ENCODE measurements at places on chromosomes 7 and 10.

DNA sequence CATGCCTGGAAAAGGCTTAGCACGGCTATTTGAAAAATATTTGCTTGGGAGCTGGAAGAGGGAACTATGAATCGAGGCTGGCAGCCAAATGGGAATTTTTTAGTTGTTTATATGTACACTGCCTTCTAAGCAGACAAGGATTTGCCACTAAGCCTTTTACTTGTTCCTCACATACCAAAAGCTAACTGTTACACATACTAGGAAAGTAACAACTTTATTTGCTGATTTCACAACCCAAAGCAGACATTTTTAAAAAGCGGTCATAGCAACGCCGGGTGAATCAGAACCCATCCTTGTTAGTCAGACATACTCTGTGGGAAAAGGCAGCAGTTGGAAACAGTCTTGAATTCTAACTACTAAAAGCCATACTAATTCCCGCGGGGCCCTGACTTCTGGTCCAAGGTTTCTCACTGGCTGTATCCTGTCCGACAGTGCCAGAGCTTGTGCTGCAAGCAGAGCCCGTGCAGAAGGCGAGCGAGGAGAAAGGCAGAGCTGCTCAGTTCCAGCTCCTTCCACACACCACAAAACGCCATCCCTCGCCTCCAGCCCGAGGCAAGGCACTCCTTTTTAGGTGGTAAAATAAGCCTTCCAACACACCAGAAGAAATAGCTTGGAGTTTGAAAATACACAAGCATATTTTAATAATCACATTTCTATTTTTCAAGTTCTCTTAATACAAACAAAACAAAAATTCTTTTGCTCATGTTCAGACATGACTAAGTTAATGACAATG lies 89.2 kb downstream of the RNF216 start:
- DNase-seq = peak; percentile 68

DNA sequence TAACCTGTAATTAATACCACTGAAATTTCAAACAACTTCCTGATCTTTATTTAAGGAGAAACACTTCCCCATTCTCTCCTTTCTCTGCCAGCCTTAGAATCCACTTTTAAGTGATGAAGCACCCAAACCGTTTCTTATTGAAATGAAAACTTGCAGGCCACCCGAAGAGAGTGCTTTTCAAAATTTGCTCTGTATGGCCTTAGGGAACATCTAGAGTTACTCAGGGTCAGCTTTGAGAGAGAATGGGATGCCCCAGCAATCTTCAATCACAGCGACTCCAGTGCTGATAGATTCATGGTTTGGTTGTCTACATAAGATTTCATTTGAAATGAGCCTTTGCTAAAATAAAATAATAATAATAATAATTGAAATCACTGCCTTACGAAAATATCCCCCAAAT lies 323.1 kb downstream of the PCLO start:
- no peak for DNase-seq

DNA sequence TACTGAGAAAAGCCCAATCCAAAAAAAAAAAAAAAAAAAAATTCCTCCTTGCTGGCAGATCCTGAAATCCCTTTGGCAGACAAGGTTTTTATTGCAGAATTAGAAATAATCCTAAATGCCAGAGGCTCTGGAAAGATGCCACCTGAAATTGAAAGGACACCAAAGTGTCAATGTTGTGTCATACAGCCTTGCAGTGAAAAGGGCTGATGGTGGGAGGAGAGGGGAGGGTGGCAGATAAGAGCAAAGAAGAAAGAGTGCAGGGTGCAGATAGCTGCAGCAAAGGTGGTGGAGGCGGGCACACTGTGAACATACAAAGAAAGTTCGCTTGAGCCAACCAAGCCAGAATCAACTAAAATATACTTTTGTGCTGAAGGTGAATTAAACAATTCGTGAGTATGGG lies 8.2 kb upstream of the OPTN start:
- DNase-seq = no peak

- DNase-seq = no peak
Measured at GRCh38 chr10:95315509-95315908, 24.7 kb upstream of the PDLIM1 start.

DNA sequence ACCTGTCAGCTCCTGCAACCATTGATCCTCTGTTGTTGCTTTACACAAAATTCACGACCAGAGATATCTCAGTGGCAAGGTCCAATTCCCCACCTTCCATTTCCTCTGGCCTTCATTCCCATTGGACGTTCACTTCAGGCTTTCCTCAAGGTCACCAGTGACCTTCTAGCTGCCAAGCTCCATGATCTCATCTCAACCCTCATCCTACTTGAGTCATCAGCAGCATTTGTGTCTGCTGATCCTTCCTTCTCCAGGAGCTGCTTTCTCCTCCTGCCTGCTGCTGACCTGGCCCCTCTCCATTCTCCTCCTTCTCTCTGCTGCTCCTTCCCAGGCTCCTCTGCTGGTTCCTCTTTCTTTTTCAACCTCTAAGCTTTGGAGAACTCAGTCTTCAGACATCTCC lies 66.2 kb upstream of the C10orf90 start:
- no peak for DNase-seq

DNA sequence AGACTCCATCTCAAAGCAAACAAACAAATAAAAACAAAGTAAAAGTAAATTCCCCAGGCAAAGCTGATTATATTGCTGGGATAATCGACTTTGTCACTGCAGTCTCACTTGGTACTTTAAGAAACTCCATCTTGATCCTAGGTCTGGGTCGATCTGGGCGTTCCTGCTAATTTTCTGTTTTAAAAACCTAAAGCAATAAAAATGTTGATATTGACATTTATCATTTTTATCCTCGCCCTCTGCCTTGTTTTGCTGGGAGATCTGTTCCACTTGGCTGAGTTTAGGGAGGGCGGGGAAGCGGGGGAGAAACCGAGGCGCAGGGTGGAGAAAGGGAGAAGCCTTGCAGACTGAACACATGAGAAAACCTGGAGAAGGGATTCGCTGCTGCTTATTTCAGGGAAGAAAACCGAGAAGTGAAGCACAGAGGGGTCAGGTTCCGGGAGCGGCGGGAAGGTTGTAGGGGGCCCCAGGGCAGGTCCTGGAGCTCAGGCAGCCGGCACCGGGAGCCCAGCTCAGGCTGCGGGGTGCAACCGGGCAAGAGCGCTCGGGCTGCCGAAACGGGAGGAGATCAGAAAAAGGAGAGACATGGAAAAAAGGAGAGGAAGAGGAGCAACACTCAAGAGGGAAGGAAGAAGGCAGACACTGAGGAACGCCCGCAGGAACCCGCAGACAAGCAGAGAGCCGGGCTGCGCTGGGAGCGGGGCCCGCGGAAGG lies 27.3 kb upstream of the KMT2C start:
- no peak for DNase-seq

DNA sequence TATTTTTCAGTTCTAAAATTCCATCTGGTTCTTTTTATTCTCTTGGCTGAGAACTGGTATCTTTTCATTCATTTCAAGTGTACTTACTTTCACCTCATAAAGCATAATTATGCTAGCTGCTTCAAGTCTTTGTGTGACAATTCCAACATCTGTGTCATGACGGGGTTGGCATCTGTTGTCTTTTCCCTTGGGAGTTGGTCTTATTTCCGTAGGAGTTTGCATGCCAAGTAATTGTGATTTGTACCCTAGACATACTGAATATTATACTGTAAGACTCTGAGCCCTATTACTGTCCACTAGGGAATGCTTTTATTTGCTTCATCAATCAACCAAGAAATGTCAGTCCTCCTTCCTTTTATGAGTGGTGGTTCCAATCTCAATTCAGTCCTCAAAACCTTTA lies 24.6 kb upstream of the HUS1 start:
- no peak for DNase-seq

- no peak for DNase-seq
Measured at GRCh38 chr10:70198696-70199466, 28.6 kb upstream of the SAR1A start.

- DNase-seq = no peak
Measured at GRCh38 chr10:98339799-98340198, 71.8 kb upstream of the LOXL4 start.

DNA sequence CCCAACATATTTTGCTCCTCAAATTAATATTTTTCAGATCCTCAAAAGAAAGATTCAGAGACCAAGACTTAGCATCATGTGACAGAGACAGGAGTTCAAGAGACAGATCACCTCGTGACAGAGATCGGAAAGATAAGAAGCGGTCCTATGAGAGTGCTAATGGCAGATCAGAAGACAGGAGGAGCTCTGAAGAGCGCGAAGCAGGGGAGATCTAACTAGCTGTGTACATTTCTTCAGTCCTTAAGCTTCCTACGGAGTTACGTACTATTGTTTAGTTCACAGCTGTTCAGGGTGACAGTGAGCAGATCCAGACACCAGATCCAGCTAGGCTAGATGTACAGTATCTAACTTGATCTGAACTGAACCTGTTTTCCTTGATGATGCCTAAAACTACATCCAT lies 61.3 kb downstream of the KLRG2 start:
- DNase-seq = no peak

DNA sequence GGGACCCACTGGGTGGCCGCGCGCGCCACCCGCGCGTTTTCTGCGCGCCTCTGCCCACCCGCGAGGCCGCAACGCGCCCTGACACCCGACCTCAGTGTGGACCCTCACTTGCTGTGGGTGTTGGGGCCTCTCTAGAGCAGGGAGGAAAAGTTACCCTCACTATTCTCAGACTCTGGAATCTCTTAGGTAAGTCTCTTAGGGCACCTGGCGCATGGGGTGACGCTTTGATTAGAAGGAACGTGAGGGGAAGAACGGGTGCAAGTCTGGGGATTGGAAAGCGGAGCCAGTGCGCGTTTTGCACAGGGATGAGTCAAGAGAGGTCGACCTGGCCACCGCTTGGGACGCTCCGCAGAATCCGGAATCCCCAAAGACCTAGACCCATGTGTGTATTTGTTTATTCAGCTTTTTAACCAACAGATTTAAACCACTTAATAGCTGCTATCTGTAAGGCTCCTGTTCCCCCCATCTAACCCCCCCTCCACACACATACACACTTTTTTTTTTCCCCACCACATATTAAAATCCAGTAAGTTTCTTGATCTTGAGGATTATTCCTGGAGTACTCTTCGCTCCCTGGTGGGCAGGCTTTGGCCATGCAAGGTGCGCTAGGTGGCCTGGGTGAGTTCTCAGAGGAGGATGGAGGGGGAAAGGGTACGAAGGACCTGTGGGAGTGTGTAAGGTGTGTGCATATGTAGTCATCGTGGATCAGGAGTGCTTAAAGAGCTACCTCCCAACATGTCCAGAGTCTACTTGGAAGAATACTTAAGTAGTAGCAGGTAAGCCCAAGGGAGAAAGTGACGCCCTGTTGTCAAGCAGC lies 169.1 kb upstream of the PPP1R3A start:
- DNase-seq = no peak

- DNase-seq = peak; percentile 25
Measured at GRCh38 chr10:68559841-68560185, 324 bp upstream of the TET1 start.

- no peak for DNase-seq
Measured at GRCh38 chr10:11058965-11059364, 41.3 kb downstream of the CELF2 start.

DNA sequence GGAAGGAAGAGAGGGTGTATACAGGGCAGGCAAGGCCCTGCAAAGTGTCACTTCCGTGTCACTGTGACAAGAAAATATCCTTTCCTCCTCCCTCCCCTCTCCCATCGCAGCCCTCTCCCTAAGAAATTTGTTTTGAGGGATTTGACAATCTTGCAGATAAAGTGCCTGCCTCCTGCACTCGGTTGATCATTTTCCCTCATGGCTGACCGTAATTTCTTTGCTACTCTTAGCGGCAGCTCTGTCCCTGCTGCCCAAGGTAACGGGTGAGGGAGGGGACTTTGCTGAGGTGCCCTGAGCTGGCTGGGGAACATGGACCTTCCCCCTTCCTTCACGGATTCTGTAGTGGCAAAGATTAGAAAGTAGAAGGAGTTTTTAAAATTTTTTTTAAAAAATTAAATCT lies 179.1 kb downstream of the TCF7L2 start:
- no peak for DNase-seq

DNA sequence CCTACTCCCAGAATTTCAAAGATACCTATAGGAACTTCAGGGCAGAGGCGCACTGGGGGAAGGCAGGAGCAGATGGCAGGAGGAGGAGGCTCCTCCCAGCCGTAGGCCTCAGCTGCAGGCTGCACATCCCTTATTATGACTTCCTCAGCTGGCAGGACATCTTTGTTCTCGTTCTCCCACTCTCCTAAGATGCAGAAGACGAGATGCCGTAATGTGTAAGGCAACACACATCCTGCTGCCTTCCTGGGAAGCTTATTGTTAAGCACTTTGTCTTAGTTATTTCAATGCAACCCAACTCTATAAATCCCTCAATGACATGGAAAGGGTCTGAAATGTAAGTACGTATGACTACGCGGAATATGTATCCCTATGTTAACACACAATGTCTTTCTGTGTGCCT lies 599.8 kb upstream of the MGMT start:
- no peak for DNase-seq

- no peak for DNase-seq
Measured at GRCh38 chr7:54955696-54956420, 63.0 kb upstream of the EGFR start.

GRCh38 chr7:19051767-19052375 lies 65.6 kb downstream of the TWIST1 start:
- peak; percentile 23 for DNase-seq

- peak; percentile 48 for DNase-seq
Measured at GRCh38 chr7:129780974-129781927, 169.7 kb downstream of the NRF1 start.

DNA sequence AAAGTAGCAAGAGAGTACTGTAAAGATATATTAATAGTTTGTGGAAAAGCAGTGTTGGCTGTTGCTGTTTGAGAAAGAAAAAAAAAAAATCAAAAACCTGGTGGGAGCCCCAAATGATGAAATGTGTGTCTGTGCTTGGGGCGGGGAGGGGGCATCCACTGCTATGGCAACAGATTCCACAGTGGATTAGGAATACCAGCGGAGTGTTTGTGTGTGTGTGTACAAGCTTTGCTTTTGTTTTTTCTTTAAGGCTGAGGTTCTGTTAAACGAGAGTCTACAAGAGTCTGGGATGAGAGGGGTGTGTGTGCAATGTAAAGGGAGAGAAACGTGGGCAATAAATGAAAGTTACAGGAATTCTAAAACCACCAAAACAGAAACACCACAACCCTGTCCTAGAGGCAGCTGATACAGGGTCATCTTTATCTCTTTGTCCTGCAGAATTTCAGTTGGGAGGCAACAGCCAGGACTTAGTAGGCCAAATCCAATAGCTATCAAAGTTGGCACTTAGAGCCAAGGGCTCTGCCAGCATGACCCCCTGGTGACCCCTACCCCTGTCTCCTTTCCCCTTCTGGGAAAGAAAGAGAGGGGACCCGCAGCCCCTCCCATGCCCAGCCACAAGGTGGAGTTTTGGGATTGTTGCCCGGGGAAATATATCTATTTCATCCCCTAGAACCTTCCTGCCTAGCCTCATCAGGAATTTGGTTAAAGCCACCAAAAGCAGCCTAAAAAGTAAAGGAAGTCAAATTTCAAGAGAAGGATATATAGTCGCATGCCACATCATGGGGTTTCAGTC lies 85.4 kb downstream of the OSBPL3 start:
- no peak for DNase-seq

GRCh38 chr7:87199700-87200450 lies 19.7 kb downstream of the TMEM243 start:
- no peak for DNase-seq

DNA sequence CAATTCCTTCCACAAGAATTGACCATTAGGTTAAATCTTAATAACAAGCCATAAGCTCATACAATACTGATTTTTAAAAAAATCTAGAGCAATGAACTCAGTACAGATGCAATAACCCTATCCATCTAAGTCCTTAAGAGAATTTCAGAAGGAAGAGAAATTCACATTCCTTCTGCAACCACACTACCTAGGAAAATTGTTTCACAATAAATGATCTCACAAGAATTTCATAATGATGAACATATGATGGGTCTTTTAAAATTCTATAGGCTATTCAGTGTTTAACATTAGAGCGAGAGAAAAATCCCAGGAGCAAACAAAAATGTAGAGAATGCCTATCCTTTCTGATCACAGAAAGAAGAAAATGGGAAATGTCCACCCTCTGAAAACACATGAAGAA lies 70.0 kb upstream of the MAGI2 start:
- no peak for DNase-seq

Data from activated CD4-positive, alpha-beta memory T cell treated with anti-CD3 and anti-CD28 coated beads for 36 hours (primary cell).